Stimulated activated CD8-positive, alpha-beta memory T cell treated with anti-CD3 and anti-CD28 coated beads, Interleukin-4, amount 100 ng/mL, for 1 hour (primary cell): ENCODE measurements at places on chromosomes 6 and 20.

DNA sequence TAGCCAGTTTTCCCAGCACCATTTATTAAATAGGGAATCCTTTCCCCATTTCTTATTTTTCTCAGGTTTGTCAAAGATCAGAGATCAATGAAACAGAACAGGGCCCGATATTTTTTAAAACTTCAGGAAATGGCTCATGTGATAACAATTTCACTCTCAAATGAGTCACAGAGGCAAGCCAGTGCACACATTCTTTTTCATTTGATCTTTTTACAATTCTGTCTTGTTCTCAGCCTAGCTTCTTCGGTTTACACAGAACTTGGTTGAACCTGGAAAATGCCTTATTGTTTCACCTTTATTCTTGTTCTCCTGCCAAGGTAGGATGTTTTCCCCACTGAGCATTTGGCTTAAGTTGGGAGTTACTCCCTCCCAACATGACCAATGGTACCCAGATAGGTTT, 258.9 kb downstream of the COL12A1 start:
- DNase-seq: no peak

DNA sequence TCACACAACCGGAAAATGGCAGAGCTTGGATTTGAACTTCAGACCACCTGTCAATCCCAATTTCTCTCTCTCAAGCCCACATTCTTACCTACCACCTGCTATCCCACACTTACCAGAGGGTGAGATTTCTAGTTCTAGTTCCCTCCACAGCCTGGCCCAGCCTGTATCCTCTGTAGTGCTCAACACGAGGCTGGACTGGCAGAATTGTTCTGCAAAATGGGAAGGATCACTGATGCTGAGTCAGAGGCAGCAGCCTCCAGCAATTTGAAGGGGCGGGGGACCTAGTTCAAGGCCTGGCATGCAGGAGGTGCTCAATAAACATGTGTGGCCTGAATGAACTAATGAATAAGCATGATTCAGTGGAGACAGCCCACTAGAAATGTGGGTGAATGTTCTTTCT, 53.6 kb upstream of the TTPAL start:
- DNase-seq: no peak

- DNase-seq: no peak
Measured at GRCh38 chr6:14270925-14271788, 153.6 kb downstream of the CD83 start.

- no peak for DNase-seq
Measured at GRCh38 chr6:169144356-169144755, 109.3 kb downstream of the THBS2 start.

DNA sequence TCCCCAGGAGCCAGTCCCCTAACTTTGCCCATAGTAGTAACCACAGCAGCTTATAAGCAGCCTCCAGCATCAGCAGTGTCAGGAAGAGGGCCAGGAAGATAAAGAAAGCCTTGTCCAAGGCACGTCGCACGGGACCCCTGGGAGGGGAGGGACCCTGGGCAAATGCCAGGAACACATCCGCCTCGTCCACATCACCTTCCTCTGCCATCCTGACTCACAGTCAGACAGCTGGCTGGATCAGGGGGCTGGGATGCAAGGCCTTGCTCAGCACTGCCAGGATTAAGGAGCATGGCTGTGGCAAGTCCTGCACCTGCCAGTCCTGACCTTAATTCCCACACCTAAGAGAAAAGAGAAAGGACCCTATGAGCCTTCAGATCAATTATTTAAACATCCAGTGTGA, 11.5 kb upstream of the ZBTB22 start:
- no peak for DNase-seq

GRCh38 chr20:58651559-58651945, 469 bp downstream of the STX16 start:
- no peak for DNase-seq

- no peak for DNase-seq
Measured at GRCh38 chr6:47276377-47276776, 33.3 kb downstream of the TNFRSF21 start.

DNA sequence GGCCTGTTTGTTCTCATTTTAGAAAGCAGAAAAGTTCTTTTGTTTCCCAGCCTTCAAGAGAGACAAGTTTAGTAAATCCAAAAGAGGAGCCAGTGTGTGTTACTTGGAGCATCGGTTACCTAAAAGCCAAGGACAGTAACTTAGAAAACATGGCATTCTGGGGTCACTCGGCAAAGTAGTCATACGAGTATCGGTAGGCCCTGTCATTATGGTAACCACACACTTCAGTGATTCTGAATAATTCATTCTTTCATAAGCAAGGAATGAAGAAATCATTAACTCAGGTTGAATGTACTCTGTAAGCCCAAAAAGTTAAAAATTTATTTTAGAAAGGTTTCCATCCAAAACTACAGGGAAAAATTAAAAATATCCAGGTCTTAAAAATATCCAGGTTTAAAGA, 34.0 kb downstream of the CNKSR3 start:
- DNase-seq: no peak

- DNase-seq: no peak
Measured at GRCh38 chr20:16314748-16315159, 258.5 kb downstream of the KIF16B start.

DNA sequence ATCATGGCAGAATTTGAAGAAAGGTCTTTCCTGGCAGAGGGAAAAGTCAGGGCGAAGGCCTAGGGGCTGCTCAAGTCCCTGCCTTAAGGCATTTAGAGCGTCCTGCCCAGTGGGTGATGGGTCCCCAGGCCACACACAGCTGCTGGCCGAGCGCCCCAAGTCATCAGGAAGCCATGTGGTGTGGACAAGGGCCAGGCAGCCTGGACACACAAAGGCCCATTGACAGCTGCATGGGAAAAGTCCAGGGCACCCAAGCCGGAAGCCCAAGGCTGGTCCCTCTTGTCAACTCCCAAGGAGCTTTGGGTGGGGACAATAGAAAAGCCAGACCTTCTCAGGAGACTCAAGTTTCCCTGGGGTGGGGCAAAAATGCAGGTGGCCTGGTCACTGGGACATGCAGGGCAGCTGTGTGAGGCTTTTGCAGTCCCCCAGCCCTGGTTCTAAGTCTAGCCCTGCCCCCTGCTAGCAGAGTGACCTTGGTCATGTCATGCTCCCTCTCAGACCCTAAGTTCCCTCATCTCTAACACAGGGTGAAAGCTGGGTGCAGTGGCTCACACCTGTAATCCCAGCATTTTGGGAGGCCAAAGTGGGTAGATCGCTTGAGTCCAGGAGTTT, 44.3 kb upstream of the PTGIS start:
- DNase-seq: no peak

DNA sequence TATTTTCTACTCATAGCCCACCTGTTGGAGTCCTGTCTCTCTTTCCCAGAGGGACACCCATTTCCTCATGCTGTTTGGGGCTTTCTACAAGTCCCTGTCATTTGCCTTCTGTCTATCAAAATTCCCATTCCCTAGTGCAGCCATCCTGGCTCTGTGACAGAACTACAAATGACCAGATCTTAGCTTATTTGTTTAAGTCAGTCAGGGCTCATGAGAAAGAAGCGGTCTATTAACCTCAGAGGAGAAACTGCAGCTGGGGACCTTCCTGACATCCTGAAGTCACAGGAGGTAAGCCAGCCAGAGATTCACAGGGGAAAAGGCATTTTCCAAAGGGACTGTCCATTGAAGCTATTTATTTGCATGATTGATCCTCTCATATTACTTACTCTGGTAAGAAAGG, 1.7 kb upstream of the COL9A1 start:
- DNase-seq: no peak

DNA sequence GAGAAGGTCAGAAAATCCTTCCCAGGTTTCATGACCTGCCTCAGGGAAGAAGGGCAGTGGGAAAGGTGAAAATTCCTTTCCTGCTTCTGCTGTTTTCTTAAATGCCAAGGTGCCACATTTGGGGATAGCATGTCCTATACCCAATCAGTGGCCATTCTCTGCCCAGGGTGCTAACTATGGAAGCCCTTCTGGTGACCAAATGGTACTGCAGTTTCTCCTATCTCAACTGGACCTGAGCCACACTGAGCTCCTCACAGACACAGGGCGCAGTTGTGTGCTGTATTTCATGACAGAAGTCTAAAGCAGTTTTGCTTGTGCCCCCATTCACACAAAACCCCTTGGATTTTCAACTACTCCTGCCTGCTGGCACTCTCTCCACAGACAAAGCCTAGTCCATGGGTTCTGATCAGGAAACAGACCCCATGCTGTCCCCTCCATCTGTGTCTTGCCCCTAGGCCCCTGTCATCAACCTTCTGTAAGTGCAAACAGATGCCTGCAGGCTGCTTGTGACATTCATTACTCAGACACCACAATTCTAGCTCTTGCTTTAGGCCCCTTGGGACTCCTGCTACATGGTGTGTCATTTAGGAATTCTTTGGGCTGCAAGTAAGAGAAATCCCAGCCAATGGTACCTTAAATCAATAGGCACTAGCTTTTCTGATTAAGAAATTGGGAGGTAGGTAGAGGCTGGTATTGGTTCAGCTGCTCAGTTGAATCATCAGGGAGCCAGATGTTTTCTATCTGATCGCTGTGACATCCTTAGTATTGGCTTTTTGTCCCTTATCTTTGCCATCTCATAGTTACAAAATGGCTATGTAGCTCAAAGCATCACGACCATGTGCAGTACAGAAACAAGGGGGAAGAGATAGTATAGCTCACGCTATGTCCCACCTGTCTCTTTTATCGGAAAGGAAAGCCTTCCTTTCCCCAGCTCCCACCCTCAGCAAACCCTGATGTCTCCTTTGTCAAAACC, 147.8 kb downstream of the CD83 start:
- no peak for DNase-seq

GRCh38 chr6:31120151-31120915, at the start of gene CDSN:
Gene CDSN (minus strand): TSS chr6:31120446. CDS start chr6:31120419, 27 bp downstream.
- DNase-seq: no peak

DNA sequence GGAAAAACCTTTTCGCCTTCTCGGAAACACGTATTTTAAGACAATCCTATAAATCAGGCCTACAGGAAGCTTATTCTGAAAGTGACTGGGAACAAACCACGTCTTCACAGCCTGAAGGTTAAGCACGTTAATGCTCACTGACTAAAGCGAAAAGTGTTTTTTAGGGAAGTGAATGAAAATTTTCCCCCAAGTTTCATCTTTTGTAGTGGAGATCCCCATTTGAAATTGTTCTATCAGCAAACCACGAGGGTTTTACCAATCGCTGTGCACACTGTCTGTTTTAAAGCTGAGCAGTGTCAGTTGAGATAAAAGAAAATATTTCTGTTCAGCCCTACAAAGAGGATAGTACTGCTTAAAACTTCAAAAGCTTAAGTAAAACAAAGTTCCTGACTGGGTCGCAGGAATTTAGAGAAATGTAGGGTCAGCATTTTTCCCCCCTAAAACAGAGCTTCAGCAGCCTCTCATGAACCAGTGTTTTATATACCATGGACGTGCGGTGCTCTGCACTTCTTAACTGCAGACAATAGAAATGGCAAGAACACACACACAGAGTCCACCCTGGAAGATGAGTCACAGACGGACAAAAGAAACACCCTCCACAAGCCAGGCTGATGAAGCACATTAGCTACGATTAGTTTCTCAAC, 34.9 kb downstream of the SLC22A23 start:
- no peak for DNase-seq

DNA sequence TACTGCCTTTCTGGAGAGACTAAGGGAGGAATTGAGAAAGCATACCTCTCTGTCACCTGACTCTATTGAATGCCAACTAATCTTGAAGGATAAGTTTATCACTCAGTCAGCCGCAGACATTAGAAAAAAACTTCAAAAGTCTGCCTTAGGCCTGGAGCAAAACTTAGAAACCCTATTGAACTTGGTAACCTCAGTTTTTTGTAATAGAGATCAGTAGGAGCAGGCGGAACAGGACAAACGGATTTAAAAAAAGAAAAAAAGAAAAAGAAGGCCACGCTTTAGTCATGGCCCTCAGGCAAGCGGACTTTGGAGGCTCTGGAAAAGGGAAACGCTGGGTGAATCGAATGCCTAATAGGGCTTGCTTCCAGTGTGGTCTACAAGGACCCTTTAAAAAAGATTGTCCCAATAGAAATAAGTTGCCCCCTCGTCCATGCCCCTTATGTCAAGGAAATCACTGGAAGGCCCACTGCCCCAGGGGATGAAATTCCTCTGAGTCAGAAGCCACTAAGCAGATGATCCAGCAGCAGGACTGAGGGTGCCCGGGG, 43.1 kb upstream of the RNF182 start:
- DNase-seq: no peak

DNA sequence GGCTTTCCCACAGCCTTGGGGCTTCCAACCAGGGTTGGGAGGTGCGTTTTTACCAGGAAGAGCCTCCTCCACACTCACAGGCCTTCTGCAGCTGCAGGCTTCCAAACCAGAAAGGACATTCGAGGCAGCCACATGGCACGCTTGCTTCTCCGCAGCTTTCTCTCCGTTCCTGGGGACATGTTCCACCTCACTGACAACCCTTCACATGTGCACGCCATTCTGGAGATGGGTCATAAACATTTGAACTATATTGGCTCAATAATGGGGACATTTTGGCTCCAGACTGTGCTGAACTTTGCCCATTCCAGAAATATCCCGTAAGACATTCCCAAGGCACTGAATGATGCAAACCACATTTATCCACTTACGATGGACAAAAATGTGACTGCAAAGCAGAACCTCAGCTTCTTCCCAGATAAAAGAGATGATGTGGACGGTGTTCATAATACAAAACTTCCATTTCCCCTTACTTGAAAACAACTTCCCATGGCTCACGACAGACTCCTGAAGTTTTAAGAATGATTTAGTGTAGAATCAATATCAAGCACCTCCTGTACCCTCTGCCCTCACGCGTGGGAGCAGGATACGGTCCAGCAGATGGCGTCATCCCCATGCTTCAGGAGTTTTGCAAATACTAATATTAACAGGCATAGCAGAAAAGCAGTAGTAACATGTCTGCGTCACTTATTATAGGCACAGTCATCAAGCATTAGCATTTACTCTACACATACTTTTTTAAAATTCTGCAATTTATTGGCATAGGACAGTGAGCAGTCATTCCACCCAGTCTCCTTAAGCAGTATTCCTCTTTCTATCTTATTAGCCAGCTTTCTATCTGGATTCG, 25.4 kb upstream of the FOXF2 start:
- no peak for DNase-seq

DNA sequence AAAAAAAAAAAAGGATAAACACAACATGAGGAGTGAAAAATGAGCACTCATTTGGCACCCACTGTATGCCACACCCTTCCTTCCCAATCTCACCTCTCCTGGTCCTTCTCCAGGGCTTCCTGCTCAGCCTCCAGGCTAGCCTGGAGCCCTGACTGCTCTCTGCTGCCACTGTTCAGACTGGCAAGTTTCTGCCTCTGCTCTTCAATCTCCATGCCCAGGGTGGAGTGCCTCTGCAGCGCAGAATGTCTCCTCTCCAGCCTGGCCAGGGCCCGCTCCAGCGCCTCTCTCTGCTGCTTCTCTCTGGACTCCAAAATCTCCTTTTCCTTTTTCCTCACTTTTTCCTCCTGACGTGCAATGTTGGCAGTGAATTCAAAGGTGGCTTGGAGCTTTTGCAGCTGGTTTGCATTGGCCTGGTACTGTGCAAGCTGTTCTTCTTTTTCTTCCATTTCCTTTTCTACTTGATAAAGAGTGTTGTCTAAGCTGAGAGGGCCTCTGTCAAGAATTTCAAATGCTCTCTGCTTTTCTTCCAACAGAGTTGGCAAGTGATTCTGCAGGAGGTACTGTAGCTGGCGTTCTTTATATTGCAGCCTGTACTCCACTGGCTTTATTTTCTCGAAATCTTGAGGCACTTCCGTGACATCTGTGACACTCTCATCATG, 194.4 kb downstream of the KIF16B start:
- DNase-seq: no peak
